Right renal pelvis (tissue), 4 donors: ENCODE measurements at places on chromosomes 2 and 18. TPM values are rescaled to one million over a fixed set of nuclear protein-coding genes. Genes with fewer than 3 reads are reported as not detected.

DNA sequence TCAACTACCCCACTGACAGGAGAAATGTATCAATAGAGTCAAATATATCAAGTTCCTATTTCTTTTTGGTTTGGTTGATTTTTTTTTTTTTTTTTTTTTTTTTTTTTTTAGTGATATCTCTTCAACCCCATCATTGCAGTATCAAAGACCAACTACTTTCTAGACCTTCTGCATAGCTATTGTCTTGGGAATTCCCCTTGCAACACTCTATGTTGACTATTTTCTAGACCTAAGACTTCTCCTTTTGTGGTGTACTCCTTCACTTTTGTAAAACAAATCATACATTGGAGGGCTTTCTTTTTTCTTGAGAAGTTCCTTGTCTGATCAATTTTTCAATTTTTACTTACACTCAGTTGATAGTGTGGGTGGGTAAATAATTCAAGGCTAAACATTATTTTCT is 46.5 kb upstream of the NR4A2 start:
- no peak for DNase-seq

DNA sequence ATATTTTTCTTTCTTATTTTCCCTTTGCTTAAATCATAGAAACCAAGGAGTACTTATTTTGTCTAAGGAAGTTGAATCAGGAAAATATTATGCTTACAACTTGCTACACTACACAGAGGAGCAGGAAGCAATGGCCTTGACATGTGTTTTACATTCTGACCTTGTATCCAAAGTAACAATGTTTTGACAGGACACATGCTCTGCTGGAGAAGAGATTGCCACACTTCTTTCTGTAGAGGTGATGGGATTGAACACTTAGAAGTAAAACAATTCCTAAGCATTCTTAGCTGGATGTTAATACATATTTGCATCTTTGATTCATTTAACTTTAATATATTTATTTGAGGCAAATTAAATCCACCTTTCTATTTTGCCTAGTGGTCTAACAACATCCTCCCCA is 929.1 kb downstream of the DSC3 start:
- no peak for DNase-seq

- DNase-seq, result no peak
These were observed 73.4 kb downstream of the ROCK1 start for GRCh38 chr18:21038201-21038600.

GRCh38 chr2:104321796-104322349 is 532.0 kb upstream of the POU3F3 start:
- DNase-seq, result no peak

DNA sequence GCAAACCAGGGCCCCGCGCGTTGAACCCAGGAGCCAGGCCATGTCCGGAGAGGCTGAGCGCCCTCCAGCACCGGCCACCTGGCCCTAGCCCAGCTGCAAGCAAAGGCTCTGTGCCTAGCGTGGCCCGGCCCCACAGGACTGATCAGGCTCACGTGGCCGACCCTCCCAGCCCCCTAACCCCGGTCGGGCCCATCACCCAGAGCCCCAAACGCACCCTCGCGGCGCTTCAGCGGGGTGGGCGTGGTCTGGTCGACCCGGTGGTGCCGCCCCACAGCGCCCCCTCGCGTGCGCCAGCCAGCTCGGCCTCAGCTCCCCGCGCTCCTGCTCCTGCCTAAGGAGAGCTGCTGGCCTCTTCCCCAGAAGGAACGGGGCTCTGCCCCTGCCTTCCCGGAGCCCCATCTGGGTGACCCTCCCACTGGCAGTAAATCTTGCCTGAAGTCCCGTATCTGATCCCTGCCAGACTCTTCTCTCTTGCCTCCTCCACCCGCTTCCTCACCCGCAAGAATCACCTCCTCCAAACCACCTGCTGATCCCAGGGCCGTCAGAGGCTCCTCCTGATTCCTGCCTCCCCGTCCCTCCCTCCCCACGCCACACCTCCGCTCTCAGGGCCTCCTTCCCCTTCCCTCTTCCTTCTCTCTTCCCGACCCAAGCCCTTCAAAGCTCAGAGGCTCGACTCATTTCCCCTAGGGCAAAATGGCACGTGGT is 12.3 kb upstream of the TEX51 start:
- peak; percentile 51 for DNase-seq

- DNase-seq, result no peak
These were observed 92.4 kb downstream of the RHOB start for GRCh38 chr2:20539133-20539719.

GRCh38 chr2:219957820-219958219 is 330.4 kb downstream of the SLC4A3 start:
- no peak for DNase-seq

- no peak for DNase-seq
These were observed 365.4 kb downstream of the ADCYAP1 start for GRCh38 chr18:1270081-1270480.

DNA sequence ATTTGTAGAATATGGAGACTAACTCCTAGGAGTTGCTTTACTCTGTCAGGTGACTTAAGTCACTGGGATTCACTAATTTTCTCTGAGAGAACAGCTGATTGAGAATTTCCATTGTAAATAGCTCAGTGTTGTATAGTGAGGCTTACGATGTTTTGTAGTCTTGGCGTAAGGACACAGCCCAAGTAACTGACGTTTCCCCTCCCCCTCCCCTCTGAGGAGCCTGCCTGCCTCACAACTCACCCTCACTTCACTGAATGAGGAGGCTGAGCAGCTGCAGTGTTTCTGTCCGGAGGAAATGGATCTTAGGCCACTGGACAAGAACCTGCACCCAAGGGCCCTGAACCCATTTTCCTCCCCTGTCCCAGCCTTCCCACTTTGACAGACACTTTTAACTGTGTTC is 264.6 kb downstream of the PHLPP1 start:
- no peak for DNase-seq

DNA sequence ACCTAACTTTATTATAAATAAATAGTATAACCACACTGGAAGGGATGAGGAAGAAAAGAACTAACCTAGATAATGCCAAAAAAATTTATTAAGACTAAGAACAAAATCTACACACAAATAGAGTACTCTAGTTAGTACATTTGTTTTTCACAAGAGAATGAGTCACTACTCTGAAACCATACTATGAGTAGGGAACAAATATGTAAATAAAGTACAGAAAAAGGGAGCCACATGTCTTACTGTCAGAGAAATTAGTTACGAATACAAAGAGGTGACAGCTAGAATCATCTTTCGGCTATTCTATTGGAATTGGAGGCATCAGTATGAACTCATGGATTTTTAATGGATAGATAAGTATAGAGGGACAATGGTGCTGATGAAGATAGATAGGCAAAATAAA is 150.5 kb downstream of the COPS8 start:
- DNase-seq, result no peak

GRCh38 chr2:241771286-241772062 is 5.1 kb upstream of the GAL3ST2 start:
- DNase-seq, result no peak

DNA sequence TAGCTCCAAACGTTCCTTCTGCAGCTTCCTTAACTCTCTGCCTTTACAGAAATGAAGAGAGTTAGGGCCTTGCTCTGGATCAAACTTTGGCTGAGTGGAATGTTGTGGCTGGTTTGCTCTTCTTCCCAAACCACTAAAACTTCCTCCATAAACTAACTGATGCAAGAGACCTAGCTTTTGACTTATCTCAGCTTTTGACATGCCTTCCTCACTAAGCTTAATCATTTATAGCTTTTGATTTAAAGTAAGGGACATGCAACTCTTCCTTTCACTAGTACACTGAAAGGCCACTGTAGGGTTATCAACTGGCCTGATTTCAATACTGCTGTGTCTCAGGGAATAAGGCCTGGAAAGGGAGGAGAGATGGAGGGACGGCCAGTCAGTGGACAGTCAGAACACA is 8.3 kb downstream of the PXDN start:
- DNase-seq, result no peak

DNA sequence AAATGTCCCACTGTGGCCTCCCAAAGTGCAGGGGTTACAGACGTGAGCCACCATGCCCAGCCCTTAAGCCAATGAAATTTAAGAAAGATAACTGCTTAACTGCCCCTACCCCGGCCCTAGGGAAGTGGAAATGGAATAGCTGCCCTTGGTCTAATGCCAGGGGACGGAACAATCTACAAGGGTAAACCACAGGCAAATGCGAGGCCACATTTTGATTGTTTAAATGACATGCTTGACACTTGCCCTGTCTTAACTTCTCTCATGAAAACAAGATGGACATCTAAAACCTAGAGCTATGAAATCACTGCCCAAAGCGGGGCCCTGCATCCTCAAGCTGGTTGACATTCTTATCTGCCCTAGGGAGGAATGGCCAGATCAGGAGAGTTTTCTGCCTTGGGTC is 5.5 kb upstream of the ITSN2 start:
- DNase-seq, result no peak

Gene SYT4
- polyA plus RNA-seq, result 1.3 TPM

Gene LOXL3
- 10.2 TPM for polyA plus RNA-seq

Gene DTNB
- polyA plus RNA-seq, result 16.4 TPM
